ENCODE measurements at places on chromosomes 5 and 9. TPM values are rescaled to one million over a fixed set of nuclear protein-coding genes. Genes with fewer than 3 reads are reported as not detected.
A peak's percentile ranks its signal among the peaks of the same experiment; 100 is the strongest.

- no peak overlapping the region for H3K27ac ChIP-seq
- H3K36me3 ChIP-seq, result no peaks in the 10 kb centered on the region
- no peaks in the 10 kb centered on the region for H3K27me3 ChIP-seq
Observed at GRCh38 chr5:76583163-76584047, 39.8 kb downstream of the F2RL2 start.

Gene ACSL6
- 1.8 TPM for total RNA-seq

DNA sequence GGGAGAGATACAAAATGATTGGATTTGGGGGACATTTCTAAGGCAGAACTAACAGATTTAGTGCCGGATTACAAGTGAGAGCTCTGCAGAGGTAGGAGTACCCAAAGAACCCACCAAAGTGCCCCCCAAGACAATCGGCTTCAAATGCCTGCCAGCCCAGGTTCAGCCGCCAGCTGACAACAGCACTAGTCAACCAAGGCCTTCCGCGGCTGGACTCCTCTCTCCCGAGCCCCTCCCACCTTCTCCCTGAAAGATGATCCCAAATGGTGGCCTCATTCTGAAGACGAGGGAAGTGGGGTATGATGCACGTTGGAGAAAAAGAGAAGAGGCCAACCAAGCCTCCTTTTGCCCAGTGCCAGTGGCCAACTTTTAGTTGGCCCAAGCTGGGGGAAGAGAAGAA lies 210.4 kb upstream of the SLC30A5 start:
- no peaks in the 10 kb centered on the region for H3K27me3 ChIP-seq
- no peaks in the 10 kb centered on the region for H3K4me1 ChIP-seq
- no peak overlapping the region for H3K27ac ChIP-seq

Gene CCDC192
- not detected for total RNA-seq

DNA sequence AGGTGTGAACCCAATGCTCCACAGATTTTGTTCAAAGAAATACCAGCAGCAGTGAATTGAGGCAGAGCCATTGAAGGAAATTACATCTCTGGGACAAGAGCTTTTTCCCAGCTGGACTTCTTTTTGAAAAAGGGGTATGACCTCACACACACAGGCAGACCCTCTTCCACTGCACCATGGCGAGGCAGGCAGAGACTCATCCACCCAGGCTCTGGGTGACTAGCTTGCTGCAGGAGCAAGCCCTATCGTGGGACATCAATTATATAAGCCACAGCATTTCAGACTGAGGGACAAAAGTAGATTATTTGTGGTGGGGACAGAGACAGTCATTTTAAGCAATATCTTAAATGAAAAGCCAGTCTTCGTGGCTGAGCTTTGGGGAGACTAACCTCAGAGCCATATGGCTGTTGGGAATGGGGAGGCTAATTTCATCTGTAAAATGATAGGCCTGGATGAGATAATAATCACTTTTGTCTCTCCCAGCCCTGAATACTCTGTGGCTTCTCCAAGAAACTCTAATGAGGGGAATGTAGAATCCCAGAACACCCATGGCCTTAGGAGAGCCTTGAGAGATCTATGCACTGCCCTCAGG lies 113.1 kb upstream of the TNC start:
- no peaks in the 10 kb centered on the region for H3K27me3 ChIP-seq
- no peaks in the 10 kb centered on the region for H3K36me3 ChIP-seq
- H3K27ac ChIP-seq, result no peak overlapping the region
- DNase-seq, result no peak
- H3K4me3 ChIP-seq, result no peak overlapping the region

DNA sequence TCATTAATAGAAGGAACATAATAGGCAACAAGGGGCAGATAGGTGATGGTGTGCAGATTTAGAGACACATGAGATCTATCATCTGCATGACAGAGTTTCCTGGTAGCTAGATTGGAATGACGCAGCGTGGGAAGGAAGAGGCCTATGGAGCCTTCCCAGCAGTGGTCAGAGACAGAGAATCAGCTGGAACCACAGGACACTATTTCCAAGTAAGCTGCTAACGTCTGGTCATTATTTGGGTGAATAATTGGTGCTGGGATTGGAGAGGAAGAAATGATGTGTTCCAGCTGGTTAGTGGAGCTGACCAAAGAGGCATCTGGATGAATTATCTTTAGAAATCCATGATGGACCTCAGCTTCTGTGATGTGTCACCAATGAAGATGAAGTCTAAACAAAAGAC lies 91.2 kb upstream of the PRR16 start:
- DNase-seq, result peak; percentile 56
- no peak overlapping the region for H3K27ac ChIP-seq
- no peaks in the 10 kb centered on the region for H3K27me3 ChIP-seq

DNA sequence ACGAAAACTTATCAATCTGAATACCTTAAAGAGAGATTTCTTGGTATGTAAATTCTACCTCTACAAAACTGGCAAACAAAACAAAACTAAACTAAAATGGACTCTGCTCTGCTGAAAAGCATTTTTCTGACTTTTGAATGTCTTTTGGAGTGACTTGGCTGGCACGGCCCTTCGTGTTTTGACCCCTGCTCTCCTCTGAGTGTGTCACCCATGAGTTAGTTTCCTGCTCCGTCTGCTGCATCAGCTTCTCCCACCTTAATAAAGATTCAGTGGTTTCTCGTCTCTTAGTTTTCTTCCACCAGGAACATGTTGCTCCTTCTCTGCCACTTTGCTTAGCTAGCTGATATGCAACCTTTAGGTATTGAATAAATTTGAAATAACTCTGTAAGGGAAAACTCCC lies 1084.0 kb upstream of the CDH18 start:
- no peak overlapping the region for H3K27ac ChIP-seq
- H3K36me3 ChIP-seq, result no peaks in the 10 kb centered on the region
- H3K4me3 ChIP-seq, result no peak overlapping the region
- DNase-seq, result no peak
- no peaks in the 10 kb centered on the region for H3K4me1 ChIP-seq

DNA sequence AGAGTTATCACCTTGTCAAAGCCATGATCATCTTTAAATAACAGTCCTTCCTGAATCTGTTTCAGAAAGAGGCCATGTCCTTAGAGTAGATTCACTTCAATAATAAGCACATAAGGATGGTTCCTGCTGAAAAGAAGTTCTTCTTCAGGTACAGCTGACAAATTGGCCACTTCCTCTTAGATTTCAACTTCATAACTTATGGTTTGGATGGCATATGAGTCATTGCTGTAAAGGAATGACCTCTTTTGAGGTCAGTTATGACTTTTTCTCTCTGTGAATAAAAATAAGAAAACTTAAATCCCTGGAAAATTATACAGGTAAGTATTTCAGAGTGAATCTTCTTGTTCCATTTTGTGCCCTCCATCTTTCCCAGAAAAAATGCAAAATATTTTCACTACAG lies 555.3 kb upstream of the ZNF462 start:
- no peak overlapping the region for H3K4me3 ChIP-seq
- no peaks in the 10 kb centered on the region for H3K4me1 ChIP-seq
- no peak overlapping the region for H3K27ac ChIP-seq
- no peak for DNase-seq

All from sigmoid colon (tissue), 7 donors.